Sciatic nerve (tissue), 2 donors: ENCODE measurements at places on chromosomes 12 and 14. TPM values are rescaled to one million over a fixed set of nuclear protein-coding genes. Genes with fewer than 3 reads are reported as not detected.

GRCh38 chr12:5577741-5578140, 145.8 kb downstream of the NTF3 start:
- DNase-seq: no peak

PROX2 gene
- not detected for total RNA-seq

DNA sequence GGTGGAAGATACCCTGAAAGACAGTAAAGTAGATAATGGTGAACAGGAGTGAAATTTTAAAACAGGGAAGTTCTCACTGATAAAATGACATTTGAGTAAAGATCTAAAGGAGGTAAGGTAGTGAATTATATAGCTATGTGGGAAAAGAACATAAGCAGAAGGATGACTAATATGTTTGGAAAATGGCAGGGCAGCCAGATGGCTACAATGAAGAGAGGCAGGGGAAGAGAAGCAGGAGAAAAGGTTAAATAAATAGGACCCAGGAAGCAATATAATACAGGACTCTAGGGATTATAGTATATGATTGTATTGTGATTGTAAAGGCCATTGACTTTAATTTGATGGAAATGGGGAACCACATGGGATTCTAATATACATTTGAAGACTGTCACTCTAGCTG, 33.0 kb downstream of the SCFD1 start:
- DNase-seq: no peak

GRCh38 chr12:116783525-116784237, 45.6 kb downstream of the RNFT2 start:
- no peak for DNase-seq

TAS2R9 gene
- not detected for total RNA-seq

DNA sequence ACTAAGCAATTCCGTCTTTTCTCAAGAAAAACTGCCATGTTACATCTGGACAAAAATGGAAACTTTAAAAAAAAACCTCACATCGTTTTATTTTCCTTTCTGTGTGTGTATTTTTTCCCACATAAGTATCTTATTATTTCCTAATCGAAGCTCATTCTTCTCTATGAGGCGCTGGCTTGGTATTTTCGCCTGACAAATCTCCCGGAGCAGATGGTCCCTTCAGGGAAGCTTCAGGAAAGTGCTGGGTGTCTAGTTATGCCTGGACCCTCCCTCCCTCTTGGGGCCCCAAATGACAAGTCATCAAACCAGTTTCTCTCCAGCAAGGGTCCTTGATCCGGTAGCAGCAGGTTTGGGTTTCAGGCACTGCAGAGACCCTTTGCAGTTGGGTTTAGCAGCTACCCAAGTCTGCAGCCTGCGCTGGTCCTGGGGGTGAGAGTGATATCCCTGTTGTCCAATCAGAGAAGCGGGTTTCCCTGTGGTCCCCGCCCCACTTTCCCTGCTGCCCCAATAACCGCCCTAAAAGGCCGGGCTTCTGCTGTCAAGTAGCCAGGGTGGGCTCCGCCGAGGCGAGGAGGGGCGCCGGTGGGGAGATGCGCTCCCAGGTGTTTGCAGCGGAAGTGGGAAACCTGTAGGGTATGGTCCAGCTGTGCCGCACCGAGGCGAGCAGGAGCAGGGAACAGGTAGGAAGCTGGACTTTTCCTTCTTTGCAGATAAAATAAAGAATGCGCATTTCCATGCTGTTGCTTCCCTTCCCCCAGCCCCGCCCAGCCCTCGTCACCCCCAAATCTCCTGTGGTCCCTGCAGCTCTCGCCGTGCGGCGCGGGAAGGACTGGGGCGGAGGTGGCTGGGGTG, at the start of gene CNTN1:
Gene CNTN1, plus strand, starts transcription at position 527 of the 852 bp plus-strand sequence.
- peak; percentile 86 for DNase-seq

DNA sequence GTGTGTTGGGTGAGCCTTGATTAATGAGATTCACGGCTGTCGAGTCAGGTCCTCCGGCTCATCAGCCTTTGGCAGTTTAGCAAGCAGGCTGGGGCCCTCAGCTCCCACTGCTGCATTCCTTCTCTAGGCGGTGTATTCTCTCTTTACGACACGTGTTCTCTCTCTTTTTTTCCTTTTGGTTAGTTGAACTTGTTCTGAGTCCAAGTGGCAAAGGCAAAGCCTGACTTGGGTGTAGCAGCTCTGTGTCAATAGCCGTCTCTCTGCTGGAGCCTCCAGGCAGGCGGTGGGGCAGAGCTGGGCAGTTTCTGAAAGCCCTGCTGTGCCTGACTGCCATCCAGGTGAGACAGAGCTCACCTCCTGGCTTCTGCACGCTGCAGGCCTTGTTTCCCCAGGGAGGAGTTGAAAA, 46.6 kb downstream of the SUSD6 start:
- DNase-seq: no peak

PTGER2 gene
- total RNA-seq: 8.5 TPM

SELPLG gene
- 12.3 TPM for total RNA-seq

- no peak for DNase-seq
These were observed 49.7 kb upstream of the CHPT1 start for GRCh38 chr12:101647711-101648110.

RAB5B gene
- 143 TPM for total RNA-seq

MMAB gene
- 41.7 TPM for total RNA-seq

- no peak for DNase-seq
These were observed 10.6 kb downstream of the CD163L1 start for GRCh38 chr12:7433276-7433822.

ACTR6 gene
- total RNA-seq: 32.3 TPM

DNA sequence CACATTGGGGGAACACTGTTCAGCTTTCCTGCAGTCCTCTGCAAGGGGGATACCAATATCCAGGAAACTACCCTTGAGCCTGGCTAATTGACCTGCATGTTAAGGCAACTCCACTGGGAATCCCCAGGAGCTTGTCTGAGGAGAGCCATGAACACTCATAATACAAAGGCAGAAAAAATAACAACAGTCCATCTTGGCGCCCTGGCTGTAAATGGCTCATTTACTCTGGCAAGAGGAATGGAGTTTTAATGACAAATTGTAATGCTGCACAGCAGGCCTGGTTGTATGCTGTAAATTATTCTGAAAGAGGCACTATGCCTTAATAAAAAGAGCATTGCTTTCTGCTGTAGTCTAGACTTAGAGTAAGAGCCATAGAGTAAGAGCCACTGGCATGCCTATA, 58.3 kb downstream of the SLC8A3 start:
- no peak for DNase-seq

KLHL33 gene
- 2.1 TPM for total RNA-seq

- peak; percentile 71 for DNase-seq
These were observed 1.8 kb upstream of the RCOR1 start for GRCh38 chr14:102590667-102591099.

MUCL1 gene
- not detected for total RNA-seq

DNA sequence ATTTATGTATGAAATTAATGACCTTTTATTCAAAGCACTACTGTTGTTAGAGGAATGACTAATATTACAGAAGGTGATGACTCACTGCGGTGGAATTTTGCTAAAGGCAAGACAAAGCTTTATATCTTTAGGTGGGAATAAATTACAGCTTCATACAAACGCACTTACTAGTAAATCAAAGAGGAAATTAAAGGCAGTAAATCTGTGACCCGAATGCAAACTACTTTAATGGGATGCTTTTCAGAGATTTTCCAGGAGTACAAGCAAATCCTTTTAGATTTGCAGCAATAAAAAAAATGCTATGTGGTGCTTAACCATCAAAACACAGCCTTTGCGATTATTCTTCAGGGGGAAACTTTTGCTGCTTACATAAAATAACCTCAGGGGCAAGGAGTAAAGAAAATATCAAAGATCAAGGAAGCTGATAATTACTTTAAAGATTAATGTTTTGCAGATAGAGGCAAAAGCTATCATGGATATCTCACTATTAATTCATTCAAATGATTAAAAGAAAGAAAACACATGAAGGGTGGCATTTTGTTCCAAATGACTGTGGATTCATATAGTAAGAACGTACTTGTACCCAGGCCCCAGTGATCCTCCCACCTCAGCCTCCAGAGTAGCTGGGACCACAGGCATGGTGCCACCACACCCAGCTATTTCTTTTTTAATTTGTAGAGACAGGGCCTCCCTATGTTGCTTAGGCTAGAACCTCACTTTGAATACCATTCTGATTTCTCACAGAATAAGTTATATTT, 98.9 kb downstream of the DENND5B start:
- no peak for DNase-seq

PIK3C2G gene
- not detected for total RNA-seq

PRH1 gene
- total RNA-seq: 36.1 TPM

DNA sequence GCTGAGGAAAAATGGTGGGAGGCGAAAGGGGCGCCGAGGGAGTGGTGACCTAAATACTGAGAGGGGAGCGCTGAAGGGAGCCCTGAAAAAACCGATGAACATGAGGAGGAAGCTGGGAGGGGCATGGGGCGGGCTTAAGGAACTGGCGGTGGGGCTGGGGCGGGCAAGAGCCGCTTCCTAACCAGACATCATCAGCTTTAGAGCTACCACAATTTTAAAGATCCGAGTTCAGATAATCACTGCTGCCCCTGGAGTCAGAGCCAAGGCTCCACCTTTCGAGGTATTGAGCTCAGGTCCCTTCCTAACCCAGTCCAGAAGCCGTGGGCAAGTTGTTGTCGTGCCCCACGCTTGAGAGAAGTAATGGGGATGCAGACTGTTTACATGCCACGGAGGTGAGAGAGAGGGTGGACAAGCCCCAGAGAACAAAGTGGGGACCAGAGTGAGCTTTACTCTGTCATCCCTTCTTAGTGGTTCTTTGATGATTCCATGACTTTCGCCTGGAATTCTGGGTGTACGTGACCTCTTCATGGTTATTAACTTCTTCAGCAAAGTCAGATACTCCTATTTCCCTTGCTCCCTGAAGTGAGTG, 393 bp downstream of the ORMDL2 start:
- no peak for DNase-seq

OR4K17 gene
- total RNA-seq: not detected

- DNase-seq: no peak
These were observed 12.0 kb downstream of the NCOR2 start for GRCh38 chr12:124555168-124556073.

GRCh38 chr12:19967001-19967400, 401.3 kb upstream of the PDE3A start:
- DNase-seq: no peak

TEX22 gene
- total RNA-seq: 6.0 TPM

CDK2 gene
- 14.4 TPM for total RNA-seq

DNA sequence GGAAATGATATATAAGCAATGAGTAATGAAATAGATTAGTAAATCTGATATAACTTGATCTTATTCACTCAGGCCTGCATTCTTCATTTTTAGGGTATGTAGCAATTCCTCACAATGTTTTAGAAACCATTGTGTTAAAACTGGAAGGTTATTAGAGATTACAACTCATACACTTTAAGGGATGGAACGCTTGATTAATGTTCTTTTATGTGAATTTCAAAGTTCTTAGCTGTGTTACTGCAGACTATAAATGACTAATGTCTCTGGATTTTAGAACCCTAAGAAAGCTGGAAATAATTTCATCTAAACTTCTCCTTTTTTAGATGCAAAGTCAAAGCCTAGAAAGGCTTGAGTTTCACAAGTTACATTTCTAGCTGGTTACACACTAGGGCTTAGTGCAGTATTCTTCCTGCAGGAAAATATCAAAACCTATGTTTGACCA, 148.2 kb upstream of the CLEC14A start:
- DNase-seq: no peak

DNA sequence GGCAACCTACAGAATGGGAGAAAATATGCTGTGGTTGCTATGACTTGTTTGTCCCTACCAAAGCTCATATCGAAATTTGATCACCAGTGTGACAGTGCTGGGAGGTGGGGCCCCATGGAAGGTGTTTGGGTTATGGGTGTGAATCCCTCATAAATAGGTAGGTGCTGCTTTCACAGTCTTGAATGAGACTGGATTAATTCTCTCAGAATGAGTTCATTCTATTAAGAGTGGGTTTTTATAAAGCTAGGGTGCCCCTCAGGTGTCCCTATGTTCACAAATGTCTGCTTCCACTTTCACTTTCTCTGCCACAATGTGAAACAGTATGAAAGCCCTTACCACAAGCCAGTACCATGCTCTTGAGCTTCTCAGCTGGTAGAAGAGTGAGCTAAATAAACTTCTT, 133.5 kb downstream of the CPNE8 start:
- no peak for DNase-seq

DNA sequence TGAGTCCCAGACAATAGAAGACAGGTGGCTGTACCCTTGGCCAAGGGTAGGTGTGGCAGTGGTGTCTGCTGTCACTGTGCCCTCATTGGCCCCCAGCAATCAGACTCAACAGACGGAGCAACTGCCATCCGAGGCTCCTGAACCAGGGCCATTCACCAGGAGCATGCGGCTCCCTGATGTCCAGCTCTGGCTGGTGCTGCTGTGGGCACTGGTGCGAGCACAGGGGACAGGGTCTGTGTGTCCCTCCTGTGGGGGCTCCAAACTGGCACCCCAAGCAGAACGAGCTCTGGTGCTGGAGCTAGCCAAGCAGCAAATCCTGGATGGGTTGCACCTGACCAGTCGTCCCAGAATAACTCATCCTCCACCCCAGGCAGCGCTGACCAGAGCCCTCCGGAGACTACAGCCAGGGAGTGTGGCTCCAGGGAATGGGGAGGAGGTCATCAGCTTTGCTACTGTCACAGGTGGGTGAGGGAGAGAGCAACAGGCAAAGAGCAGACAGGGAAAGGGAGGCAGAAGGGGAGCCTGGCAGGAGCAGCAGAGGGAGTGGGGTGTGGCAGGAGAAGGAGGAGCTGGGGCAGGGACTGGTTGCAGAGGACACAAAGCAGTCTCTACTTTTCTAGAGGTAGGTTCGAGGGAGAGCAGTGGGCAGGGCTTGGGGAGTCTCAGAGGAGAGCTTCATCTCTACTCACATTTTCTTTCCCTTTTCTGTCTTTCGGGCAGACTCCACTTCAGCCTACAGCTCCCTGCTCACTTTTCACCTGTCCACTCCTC, 452 bp downstream of the INHBE start:
- no peak for DNase-seq

DNA sequence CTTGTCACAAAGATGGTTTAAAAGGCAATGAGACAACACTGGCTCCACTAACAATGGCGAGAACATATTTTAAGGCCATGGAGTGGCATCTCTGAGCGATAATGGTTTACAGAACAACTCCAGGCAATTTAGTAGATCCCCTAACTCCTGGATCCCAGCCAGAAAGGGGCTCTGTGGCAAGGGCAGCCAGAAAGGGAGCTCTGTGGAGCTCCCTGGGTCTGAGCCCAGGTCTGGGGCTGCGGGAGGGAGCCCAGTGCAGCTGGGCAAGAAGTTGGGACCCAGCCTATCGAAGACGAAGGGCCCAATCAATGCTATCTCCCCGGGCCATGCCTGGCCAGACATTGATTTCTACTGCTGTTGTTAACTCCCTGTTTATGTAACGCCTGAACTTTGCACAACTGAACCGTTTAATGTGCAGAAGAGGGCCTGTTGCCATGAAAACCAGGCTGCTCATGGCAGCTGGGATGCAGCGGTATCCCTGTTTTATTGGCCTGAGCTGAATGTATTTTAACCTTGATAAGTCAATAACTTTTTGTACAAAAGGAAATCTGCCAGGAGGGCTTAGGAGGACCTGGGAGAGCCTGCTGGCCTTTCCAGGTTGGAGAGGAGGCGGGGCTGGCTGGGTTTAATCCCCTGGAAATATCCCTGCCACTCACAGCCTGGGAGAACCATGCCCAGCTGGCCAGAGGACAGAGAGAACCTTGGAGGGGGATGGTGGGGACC, 6.7 kb upstream of the FAM222A start:
- DNase-seq: no peak
